ENCODE measurements at places on chromosomes 13 and 19. TPM values are rescaled to one million over a fixed set of nuclear protein-coding genes. Genes with fewer than 3 reads are reported as not detected.
A peak's percentile ranks its signal among the peaks of the same experiment; 100 is the strongest.

- DNase-seq = no peak
Observed at GRCh38 chr19:3186160-3186688, 494 bp downstream of the NCLN start.

DNA sequence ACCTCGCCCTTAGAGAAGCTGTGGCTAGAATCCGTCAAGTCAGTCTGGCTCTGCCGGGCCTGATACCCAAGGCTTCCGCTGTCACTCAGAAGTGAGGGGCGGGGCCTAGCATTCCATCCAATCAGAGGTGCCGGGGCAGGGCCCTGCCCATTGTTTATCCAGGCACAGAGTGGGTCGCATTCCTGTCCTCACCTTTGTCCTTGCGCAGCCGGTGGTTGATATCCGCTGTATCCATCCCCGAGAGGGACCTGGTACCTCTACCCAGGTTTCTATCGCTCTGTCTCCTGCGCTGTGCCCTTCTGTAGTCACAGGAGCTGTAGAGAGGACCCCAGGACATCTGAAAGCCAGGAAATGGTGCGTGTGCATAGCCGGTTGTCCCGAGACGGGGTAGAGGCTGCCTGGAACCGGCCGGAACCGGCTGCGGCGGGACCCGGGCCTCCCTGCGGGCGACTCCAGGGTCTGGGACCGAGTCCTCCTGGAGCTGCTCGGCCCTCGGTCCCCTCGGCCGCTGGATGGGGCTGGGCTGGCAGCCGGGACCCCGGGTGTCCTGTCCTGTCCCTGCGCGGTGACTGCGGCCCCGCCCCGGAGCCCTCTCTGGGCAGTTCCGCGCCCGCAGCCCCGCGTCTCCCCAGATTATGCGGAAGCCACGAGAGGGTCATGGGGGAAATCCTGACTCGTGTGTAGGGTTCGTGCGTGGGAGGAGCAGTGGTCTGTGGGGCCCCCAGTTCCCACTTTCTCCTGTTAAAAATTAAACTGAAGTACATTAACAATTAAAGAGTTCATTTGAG is at the start of gene ZNF763:
Gene ZNF763, plus strand, starts transcription at position 183 of the 788 bp plus-strand sequence. Its CDS starts 169 bp downstream, at position 352.
- peak; percentile 94 for DNase-seq

- no peak for DNase-seq
Observed at GRCh38 chr13:33372251-33372919, 86.8 kb upstream of the STARD13 start.

TMEM272 gene
- total RNA-seq = 0.09 TPM

DNA sequence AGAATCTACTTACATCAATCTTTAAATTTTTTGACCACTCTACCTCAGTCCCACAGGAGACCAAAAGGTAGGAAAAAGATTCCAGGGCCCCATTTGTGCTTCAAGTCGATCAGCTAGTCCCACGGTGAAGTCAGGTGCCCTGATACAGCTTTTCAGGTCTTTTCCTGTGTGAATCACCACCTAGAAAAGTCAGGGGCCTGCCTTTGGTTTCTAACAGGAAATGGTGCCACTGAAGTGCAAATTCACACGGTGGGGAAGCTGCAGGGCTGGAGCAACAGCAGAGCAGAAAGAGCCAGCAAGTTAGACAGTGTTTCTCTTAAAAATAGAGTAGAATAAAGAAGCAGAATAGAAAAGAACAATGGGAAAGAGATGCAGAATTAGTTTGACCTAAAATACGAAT is 107.5 kb downstream of the KLF12 start:
- DNase-seq = no peak

FBN3 gene
- 26.4 TPM for total RNA-seq

- DNase-seq = no peak
Observed at GRCh38 chr19:55559684-55560083, 14.3 kb upstream of the SBK3 start.

GRCh38 chr13:29396446-29396845 is 199.0 kb downstream of the SLC7A1 start:
- no peak for DNase-seq

GRCh38 chr19:49615861-49616260 is 24.1 kb downstream of the RRAS start:
- no peak for DNase-seq

GRCh38 chr13:27170221-27170515 is 1.4 kb downstream of the USP12 start:
- DNase-seq = no peak

- no peak for DNase-seq
Observed at GRCh38 chr19:11463391-11463790, 17.5 kb downstream of the ELAVL3 start.

GRCh38 chr19:38564981-38565690 is 52.6 kb downstream of the MAP4K1 start:
- peak; percentile 16 for DNase-seq

LGALS14 gene
- not detected for total RNA-seq

APC2 gene
- 0.15 TPM for total RNA-seq

- no peak for DNase-seq
Observed at GRCh38 chr13:59873856-59874255, 289.9 kb downstream of the DIAPH3 start.

- DNase-seq = peak; percentile 46
Observed at GRCh38 chr13:21676611-21677021, 5.7 kb downstream of the FGF9 start.

DNA sequence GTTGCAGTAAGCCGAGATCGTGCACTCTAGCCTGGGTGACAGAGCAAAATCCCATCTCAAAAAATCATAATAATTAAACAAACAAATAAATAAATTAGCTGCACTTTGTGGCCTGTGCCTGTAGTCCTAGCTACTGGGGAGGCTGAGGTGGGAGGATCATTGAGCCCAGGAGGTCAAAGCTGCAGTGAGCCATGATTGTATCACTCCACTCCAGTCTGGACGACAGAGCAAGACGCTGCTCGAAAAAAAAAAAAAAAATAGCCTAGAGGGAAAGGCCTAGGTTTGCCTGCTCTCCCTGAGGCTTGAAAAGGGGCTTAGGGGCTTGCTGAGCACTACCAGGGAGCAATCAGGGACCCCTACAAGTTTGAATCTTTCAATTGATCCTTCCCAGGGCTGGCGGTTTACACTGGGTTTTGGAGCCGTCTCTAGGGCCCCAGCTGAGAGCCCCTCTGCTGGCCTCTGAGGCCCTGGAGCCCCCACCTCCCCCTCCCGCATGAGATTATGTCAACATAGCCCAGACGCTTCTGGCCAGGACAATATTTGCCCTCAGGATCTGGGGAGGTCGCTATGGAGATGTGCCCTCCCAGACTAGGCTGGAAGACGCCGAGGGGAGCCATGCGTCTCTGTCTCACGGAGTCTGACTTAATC is 10.4 kb upstream of the GIPR start:
- peak; percentile 62 for DNase-seq

LYPD5 gene
- 0.51 TPM for total RNA-seq

PRRG2 gene
- total RNA-seq = 5.1 TPM

HAUS5 gene
- total RNA-seq = 13.9 TPM

- no peak for DNase-seq
Observed at GRCh38 chr19:3370728-3371591, 4.6 kb downstream of the NFIC start.

DNA sequence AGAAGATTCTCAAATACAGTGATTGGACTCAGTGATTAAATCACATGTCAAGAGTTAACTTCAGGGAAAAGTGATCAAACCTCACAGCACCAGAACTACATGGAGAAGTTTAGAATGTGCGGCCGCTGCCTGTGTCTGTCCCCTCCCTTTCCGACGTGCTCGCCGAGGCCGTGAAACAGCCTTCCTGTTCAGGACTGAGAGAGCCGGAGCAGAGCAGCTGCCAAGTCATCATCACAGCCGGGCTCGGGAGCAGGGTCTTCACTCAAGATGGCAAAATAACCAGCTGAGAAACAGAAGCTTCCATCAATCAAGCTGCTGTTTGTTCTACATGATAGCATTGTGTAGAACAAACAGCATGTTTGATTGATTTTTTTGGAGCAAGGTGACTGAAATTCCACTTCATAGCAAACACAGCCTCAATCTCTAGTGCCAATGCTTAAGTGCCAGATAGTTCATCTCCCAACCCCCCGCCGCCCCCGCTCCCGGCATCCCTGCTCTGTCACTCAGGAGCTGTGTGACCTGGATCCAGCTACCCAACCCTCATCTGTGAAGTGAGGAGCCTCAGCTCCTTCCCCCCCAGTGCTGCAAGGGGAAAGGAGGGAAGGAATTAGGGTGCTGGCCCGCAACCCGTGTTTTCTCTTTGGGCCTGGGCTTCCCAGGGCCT is 70.6 kb downstream of the HSPH1 start:
- peak; percentile 63 for DNase-seq

- peak; percentile 97 for DNase-seq
Observed at GRCh38 chr19:56839652-56840450, 675 bp downstream of the PEG3 start.

GRCh38 chr19:2184422-2184975 is 20.8 kb downstream of the DOT1L start:
- no peak for DNase-seq

CPAMD8 gene
- 143 TPM for total RNA-seq

URAD gene
- not detected for total RNA-seq

- no peak for DNase-seq
Observed at GRCh38 chr19:52115526-52116053, 20.0 kb upstream of the ZNF841 start.

PAN3 gene
- 65.4 TPM for total RNA-seq

GRCh38 chr19:47407417-47407774 is 11.9 kb downstream of the MEIS3 start:
- no peak for DNase-seq

COMP gene
- not detected for total RNA-seq

- no peak for DNase-seq
Observed at GRCh38 chr19:11240008-11240444, 607 bp downstream of the ANGPTL8 start.

ZNF85 gene
- total RNA-seq = 6.0 TPM

DNA sequence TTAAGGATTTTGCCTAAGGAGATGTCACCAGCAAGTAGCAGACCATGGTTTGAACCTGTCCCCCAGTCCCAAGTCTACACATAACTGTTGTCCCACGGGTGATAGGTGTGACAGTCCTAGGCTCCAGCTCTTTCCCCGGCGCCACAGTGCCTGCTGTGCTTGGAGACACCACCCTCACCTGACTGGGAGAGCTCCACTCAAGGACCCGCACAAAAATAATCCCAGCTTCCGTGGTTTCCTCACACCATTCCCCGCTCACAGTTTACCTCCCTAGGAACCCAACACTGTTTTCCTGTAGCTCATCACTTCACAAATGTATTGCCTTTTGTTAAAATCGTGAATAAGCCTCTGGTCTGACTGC is 19.8 kb upstream of the RASA3 start:
- no peak for DNase-seq

GRCh38 chr13:112697756-112698655 is 8.2 kb downstream of the ATP11A start:
- DNase-seq = no peak

GRCh38 chr19:52171321-52172169 is at the start of gene ZNF836:
ZNF836 (minus strand) TSS chr19:52171621; CDS start chr19:52168072, 3,549 bp downstream.
- peak; percentile 92 for DNase-seq

DNA sequence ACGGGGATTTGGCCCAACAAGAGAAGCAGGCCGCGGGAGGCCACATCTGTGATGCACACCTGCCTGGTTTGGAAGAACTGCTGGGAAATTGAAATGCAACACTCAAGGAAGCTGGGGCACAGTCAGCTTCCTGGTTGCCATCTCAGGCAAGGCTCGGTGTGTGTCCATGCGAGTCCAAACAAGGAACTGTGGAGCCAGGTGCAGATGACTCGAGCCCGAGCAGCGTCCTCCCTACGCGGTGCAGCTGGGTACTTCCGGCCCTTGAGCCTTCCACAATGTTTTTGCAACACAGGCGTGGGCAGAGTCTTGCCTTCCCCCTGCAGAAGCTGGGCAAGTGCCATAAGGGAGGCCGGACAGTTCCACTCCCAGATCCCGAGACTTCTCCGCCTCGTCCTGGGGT is 94.6 kb downstream of the CRYL1 start:
- no peak for DNase-seq

DNA sequence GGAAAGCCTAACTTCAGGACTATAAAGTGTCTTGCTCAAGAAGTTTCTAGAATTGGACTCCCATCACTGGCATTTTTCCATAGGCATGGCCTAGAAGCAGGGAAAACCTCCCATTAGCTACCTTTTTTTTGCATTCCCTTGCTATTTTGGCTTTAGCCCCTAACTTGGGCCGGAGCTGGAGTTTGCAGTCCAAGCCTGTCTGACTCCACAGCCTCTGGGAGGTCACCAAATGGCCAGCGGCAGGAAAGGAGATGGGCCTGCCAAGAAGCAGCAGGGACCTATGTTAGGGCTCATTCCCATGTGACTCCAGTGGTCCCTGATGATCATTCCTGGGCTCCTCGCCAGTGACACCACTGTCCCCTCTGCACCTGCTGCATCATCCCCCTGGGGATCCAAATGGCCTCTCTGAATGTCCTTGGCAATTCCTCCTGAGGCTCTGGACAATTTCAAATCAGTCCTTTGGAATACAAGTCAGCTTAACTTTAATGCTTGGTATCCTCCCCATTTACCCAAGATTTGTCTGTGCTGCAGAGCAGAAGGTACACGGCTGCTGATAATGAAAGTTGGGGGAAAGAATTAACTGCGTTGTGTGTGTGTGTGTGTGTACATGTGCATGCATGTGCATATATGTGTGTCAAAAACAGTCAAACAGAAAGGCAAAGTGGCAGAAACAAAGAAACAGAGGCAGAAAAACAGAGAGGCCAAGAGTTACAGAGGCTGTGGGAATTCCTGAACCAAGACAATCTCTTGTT is 69.8 kb upstream of the SERP2 start:
- DNase-seq = peak; percentile 58

GRCh38 chr13:75771818-75772217 is 135.7 kb downstream of the LMO7 start:
- DNase-seq = no peak

DNA sequence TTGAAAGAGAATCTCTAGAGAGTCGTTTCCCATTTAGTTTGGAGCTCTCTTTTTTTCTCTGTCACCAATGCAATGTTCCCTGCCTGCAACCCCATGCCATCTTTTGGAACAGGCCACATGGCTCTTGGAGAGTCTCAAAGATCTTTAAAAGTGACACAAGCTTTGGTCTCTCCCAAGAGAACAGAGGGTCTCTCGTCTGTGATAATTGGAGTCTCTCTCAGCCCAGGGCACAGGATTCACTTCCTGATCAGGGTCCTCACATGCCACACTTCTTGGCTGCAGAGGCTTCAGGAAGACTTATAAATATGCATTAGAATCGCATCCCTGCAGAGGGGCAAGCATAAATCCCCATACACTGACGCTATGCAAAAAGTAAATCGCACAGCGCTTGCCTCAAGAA is 240.5 kb downstream of the IRS2 start:
- no peak for DNase-seq

FCAR gene
- 12.6 TPM for total RNA-seq

RASAL3 gene
- 13.3 TPM for total RNA-seq

RBM42 gene
- 28.4 TPM for total RNA-seq

GRCh38 chr19:18711893-18712292 is 28.4 kb downstream of the CRTC1 start:
- DNase-seq = no peak

DNA sequence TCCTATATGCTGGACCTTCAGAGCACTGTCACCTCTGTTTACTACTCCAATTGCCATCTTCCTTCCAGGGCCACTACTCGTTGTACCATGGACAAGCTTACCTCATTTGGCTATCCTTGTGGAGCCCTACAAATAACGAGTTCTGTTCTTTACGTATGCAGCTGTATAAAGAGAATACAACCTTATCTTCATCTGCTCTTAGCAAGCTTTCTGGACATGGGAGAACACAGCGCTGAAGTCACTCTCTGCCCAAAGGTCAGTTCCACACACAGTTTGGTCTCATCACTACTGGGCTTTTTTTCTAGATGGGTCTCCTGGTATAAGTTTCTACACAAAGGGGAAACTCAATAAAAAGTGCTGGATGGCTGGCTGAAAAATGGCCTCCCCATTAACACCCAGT is 88.9 kb downstream of the CDADC1 start:
- no peak for DNase-seq

SYCN gene
- total RNA-seq = not detected

Data from lung (tissue), 17 donors.